ENCODE measurements at places on chromosomes 5 and 9.
A peak's percentile ranks its signal among the peaks of the same experiment; 100 is the strongest.

- DNase-seq: no peak
Measured at GRCh38 chr5:44900273-44900954, 91.7 kb downstream of the MRPS30 start.

- no peak for DNase-seq
Measured at GRCh38 chr9:26158631-26159150, 480.4 kb upstream of the TUSC1 start.

DNA sequence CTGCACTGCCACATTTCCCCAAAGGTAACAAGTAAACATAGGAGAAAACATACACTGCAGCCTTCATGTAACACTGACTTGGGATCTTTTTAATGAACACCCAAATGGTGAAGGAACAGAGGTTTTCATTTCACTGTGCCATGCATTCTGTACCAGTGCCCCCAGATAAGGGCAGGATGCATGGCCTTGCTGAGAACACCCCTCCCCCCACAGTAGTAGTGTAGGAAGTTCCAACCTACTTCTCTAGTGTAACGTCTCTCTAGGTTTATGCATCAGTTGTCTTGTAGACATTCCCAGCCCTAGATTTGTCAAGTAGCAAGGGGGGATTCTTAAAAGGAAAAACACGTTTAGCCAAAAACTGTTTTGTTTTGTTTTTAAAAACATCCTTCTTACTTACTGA is 29.9 kb downstream of the MAP3K1 start:
- DNase-seq: no peak

DNA sequence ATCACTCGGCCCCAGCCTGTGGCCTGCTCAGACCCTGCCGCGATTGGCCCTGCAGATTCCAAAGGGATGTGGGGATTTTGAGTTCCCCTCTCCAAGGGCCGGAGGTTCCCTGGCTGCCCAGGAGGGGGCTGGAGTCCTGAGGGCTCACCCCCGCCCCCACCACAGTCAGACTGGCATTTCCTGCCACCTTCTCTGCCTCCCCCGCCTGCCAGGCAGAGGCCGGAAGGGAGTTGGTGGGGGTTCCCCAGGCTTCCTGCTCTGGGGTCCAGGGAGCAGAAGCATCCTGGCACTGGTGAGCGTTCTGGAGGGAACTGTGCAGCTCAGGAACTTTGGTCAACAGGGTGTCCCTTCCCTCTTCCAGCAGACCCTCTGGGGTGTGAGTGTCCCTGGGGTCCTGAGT is 70.6 kb downstream of the RXRA start:
- peak; percentile 62 for DNase-seq

DNA sequence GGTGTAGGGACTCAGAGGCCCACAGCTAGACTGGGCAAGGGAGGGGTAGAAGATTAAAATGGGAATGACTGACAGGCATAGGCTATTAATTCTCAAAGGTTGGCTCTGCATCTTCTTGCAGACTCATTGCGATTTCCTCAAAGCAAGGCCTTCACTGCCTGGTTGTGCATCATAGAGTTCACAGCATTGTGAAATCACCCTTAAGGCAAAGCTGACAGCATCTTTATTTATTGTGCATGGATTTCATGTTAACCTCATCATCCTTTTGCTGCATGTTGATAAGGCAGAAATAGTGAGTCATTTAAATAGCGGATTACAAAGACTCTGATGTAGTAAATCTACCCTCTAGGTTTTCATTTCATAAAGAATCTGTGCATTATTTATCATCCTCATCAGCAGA is 13.6 kb upstream of the PALM2AKAP2 start:
- no peak for DNase-seq

DNA sequence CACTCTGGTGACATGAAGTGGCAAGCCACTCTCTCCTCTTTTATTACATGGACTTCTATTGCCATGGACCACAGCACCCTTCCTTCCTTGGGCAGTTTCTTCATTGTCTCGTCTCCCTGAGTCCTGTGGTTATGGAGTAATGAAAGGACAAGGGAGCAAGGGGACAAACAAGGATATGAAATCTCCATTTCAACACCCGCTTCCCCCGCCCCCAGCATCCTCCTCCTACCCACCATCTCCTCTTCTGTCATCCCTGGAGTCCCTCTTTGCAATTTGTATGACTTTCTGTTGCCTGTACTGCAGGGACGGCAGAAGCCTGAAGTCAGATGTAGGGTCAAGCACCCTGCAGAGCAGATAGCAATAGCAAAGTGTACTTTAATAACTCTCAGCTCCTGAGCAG is 300.7 kb upstream of the CLINT1 start:
- DNase-seq: no peak

GRCh38 chr9:114285166-114285867 is 37.6 kb upstream of the ORM1 start:
- no peak for DNase-seq

DNA sequence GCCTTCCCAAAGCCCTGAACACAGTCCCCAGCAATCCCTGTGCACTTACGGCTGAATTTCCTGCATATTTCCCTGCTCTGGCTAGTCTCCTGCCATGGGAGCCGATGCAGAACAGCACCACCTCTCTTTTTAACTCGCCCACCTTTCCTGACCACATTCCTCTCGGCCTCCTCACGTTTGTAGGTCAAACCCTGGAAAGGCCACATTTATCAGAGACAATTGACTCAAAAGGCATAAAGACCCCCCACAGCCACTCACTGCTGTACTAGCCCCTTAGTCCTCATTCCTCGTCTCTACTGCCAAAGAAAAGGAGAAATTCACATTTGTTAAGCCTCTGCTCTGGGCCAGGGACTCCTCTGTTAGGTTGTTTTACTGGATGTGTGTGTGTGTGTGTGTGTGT is 43.6 kb downstream of the ENC1 start:
- DNase-seq: no peak

- DNase-seq: no peak
Measured at GRCh38 chr5:9173281-9174048, 372.4 kb downstream of the SEMA5A start.

GRCh38 chr5:146789712-146790653 is 88.6 kb downstream of the PPP2R2B start:
- no peak for DNase-seq

DNA sequence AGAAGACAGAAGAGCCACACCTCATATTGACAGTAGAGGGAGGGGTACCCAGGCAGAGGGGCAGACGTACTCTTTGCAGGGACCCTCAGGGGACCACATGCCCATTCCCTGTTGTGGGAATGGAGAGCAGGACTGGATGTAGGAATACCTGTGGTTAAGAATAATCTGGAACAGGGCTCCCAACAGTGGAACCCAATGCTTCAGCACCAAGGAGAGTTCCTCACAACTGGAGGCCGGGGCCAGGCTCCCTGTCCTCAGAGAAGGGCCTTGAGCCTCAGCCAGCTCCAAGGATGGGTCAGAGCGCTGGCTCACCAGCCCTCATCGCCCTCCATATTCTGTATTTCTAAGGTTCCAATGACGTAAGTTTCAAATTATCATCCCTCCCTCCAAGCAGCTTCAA is 7.4 kb upstream of the SHC3 start:
- no peak for DNase-seq

DNA sequence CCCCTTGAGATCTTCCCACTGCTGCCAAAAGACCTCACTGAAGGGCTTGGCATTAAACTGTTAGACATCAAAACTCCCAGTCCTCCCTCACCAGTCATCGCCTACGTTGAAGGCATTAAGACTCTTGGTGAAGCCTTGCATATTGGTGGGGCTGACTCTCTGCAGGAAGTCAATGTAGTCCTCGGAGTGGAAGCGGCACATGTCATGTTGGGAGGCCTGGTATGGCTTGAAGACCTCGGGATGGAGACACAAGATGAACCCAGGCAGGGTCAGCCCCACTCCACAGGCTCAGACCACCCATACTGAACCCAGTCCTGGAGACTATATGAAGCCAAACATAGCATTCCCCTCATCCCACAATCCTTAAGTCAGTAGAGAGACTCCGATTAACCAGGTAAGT is 1.9 kb downstream of the HDAC3 start:
- no peak for DNase-seq

- no peak for DNase-seq
Measured at GRCh38 chr5:91910655-91911054, 527.5 kb upstream of the ARRDC3 start.

DNA sequence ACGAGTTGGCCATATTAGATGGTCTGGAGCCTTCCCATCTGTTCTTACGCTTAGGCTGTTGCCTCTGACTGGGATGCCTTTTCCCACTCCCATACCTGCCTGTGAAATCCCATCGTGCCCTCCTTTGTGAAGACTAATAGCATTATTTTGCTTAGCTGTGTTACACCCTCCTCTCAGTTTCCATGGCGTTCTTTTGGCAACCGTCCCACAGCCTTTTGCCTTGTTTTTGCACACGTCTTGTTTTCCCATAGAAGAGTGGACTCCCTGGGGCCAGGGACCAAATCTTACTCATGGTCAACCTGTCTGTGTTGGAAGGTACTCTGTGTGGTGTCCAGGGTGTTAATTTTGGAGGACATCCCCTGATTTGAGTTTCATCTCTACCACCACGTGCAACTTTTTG is 242.1 kb downstream of the HSPA4 start:
- DNase-seq: no peak

DNA sequence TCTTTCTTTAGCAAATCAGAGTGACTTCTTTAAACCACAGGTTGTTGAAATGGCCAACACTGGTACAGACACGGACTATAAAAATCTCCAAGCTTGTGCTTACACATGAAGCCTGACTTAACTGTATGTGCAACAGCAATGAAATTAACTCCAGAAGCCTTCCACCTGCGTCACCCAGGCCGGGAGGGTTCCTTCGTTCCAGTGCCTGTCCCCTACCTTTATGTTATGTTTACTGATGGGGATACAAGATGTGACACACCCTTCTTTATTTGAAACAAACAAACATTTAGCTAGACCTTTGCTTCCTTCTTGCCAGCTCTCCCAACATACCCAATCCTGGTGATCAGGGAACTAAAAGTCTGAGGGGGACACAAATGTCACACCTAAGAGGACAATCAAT is 66.0 kb downstream of the GOLPH3 start:
- DNase-seq: no peak

- DNase-seq: no peak
Measured at GRCh38 chr9:137303893-137304382, 1.9 kb upstream of the NRARP start.

DNA sequence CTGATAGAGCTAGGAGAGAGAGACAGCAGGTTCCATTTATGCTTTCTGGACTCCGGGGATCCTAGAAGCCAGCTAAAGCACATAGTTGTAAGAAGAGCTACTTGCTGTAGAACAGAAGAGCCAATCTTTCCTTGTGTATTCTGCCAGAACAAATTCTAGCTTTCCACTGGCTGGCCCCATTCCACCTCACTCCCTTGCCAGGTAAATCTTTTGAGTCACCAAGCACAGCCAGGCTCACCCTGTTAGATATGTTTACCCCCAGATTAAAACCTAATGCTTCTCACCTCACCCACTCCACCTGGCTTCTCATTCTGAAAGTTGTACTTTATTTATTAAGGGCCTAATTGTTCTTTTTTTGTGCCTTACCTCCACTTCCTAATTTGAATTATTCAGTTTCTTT is 48.9 kb upstream of the CHD1 start:
- no peak for DNase-seq

DNA sequence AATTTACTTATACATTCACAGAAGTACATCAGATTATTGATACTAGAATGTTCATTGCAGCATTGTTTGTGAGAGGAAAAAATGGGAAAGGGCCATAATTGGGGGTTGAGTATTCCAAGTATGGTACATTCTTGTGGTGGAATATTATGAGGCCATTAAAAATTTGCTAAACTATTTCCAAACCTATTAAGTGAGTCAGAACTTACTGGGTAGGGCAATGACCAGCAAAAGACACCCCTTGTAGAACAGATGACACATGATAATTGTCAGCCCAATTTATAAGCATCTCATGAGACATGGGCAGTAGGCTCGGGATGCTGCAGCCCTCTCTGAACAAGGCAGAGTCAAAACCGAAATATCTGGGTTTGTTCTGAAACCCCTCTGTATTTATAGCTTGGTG is 192.6 kb upstream of the IL12B start:
- DNase-seq: no peak

GRCh38 chr5:141641634-141642267 is 5.0 kb downstream of the RELL2 start:
- no peak for DNase-seq

GRCh38 chr5:5788793-5789192 is 366.3 kb downstream of the ICE1 start:
- no peak for DNase-seq

DNA sequence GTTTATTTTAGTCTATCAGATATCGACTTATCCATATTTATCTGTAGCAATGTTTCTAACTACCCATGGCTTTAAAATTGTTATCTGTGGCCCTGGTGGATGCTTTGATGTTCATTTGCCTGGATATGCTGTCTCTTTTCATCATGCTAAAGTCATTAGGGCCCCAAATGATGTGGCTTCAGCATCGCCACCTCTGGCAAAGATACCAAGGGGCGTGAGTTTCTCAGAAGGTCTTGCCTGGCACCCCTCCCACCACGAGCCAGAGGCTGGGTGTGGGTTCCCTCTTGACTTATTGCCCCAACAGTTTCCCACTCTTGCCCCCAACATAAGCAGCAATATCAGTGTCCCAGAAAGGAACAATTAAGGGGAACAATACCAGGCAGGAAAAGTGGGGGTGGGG is 5.4 kb downstream of the ROPN1L start:
- no peak for DNase-seq

GRCh38 chr5:95083606-95084005 is 201.3 kb downstream of the MCTP1 start:
- DNase-seq: no peak

- no peak for DNase-seq
Measured at GRCh38 chr9:101212661-101213060, 172.1 kb downstream of the BAAT start.

DNA sequence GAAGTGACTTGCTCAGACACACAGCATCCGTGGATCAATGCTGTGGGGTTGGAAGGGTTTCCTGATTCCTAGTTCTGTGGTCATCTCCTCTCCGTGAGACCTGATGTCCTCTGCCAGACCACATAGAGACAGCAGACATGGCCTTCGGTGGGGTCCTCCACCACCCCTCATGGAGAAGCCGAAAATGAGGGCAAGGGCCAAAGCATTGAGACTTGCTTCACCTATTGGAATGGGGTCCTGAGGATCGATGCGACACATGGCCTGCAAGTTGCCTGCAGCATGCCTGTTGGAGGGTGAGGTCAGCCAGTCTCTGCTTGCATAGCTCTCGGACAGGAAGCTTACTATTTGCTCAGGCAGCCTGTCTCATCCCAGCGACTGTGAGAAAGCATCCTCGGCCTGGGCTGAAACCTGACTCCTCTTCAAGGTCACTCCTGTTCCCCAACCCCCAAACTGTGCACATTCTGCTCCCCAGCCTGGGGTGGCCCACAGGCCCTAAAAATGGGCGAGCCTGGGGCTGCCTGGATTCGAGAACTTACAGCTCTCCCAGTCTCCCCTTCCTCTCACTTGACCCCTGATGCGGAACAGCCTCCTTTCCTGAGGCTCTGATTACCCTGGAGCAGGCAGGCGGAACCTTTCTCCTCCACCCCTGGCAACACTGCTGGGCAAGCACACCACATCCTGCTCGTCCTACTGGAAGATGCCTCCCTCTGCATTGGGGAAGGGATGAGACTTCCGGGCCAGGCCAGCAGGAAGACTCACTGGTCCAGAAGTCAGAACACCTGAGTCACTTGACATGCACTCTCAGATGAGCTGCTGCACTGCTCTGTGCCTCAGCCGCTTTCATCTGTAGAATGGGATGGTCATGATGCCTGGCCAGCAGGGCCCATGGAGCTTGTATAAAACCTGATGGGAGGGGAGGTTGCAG is 186.9 kb downstream of the RGS3 start:
- no peak for DNase-seq

Data from germinal center (tissue), 1 donor.